Tracheal epithelial cell (primary cell): ENCODE measurements at places on chromosomes 1 and 21. TPM values are rescaled to one million over a fixed set of nuclear protein-coding genes. Genes with fewer than 3 reads are reported as not detected.

The NBPF20 gene
- 1.2 and 2.3 TPM in 2 replicates for total RNA-seq

The TRMT13 gene
- 4.8 and 7.5 TPM in 2 replicates for total RNA-seq

The GBP7 gene
- not detected in 2 replicates for total RNA-seq

The HCRTR1 gene
- total RNA-seq: under 0.01 TPM in 1 of 2 replicates, not detected in the other

The BRDT gene
- total RNA-seq: not detected in 2 replicates

The SHISAL2A gene
- total RNA-seq: not detected in 2 replicates

The TMEM222 gene
- 15.1 and 21.2 TPM in 2 replicates for total RNA-seq

The LRRC71 gene
- not detected in 2 replicates for total RNA-seq

The TOR1AIP2 gene
- 61.2 and 85.7 TPM in 2 replicates for total RNA-seq

The TPTE gene
- total RNA-seq: not detected in 2 replicates

The BACE2 gene
- total RNA-seq: 96.3 and 107 TPM in 2 replicates

The CLDN14 gene
- 1.4 TPM in 1 of 2 replicates, not detected in the other for total RNA-seq

The PLPPR5 gene
- not detected in 2 replicates for total RNA-seq

The TCHHL1 gene
- total RNA-seq: not detected in 2 replicates

The PRR9 gene
- total RNA-seq: not detected in 2 replicates

The TCEA3 gene
- 17.4 and 18.1 TPM in 2 replicates for total RNA-seq

The BRINP3 gene
- total RNA-seq: not detected in 2 replicates

The RNF187 gene
- total RNA-seq: 121 and 188 TPM in 2 replicates

The SELE gene
- total RNA-seq: 0.24 TPM in 1 of 2 replicates, not detected in the other

The VWA5B1 gene
- total RNA-seq: not detected in 2 replicates

The ERO1B gene
- 2.8 and 5.1 TPM in 2 replicates for total RNA-seq

The SNAP47 gene
- total RNA-seq: 42.9 and 50.7 TPM in 2 replicates

The NOS1AP gene
- not detected in 2 replicates for total RNA-seq

The ESRRG gene
- under 0.01 TPM in 1 of 2 replicates, not detected in the other for total RNA-seq

The ASPM gene
- 1.1 and 2.2 TPM in 2 replicates for total RNA-seq

The KCNH1 gene
- 0.85 and 1.7 TPM in 2 replicates for total RNA-seq

The LRRIQ3 gene
- total RNA-seq: 0.24 and 0.43 TPM in 2 replicates

The EFNA3 gene
- 9.9 and 12.6 TPM in 2 replicates for total RNA-seq

The COL24A1 gene
- total RNA-seq: under 0.01 TPM in 1 of 2 replicates, not detected in the other

The OR10J1 gene
- under 0.01 TPM in 1 of 2 replicates, not detected in the other for total RNA-seq

The SPATA45 gene
- not detected in 2 replicates for total RNA-seq

The OR2G6 gene
- not detected in 2 replicates for total RNA-seq

The FYB2 gene
- 0.24 TPM in 1 of 2 replicates, not detected in the other for total RNA-seq

The NUDT4B gene
- total RNA-seq: 4.6 and 9.0 TPM in 2 replicates

The INSRR gene
- not detected in 2 replicates for total RNA-seq

The ATP6V1G3 gene
- total RNA-seq: not detected in 2 replicates

The HOOK1 gene
- 9.2 and 11.1 TPM in 2 replicates for total RNA-seq

The KCNN3 gene
- under 0.01 TPM in 2 replicates for total RNA-seq

The TMEM61 gene
- 1.7 and 9.0 TPM in 2 replicates for total RNA-seq
